ENCODE measurements at places on chromosomes 2 and 18.
A peak's percentile ranks its signal among the peaks of the same experiment; 100 is the strongest.

DNA sequence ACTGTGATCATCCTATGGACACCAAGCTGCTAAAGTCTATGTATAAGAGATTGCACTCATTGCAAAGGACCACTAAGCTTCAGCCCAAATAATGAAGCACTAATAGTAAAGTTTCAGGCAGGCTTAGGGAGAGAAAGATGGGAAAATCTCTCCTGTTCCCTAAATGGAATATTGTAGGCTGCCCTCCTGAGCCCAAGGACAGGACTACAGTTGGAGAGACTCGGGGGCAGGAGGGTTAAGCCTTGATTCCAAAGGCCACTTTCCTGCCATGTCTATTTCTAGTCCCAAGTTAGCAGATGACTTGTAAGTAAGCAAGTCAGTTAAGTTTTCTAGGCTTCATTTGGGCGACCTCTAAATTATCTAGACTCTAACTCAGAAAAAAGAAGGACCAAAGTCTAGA, 9.0 kb downstream of the TMEM247 start:
- no peak for DNase-seq

- no peak for DNase-seq
These were observed 550.3 kb upstream of the HS6ST1 start for GRCh38 chr2:128868686-128869551.

- peak; percentile 53 for DNase-seq
These were observed 47.2 kb upstream of the ZNG1B start for GRCh38 chr2:113390124-113390849.

DNA sequence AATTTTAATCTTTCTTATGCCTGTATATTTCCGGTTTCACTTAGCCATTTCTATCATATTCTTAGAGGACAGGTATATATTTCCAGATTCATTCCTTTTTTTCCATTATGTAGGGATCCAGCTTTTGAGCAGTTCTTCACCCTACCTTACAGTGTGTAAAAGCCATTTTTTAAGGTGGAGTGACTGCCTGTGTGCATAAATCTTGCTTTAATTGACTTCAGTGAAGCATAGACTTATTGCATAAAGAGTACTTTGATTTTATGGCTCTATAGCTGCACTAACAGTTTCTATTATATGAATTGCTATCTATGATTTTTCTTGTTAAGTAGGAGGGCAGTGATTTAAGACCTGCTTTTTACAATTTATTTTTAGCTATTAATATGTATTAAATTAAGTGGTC, 132.6 kb downstream of the NYAP2 start:
- DNase-seq = no peak

DNA sequence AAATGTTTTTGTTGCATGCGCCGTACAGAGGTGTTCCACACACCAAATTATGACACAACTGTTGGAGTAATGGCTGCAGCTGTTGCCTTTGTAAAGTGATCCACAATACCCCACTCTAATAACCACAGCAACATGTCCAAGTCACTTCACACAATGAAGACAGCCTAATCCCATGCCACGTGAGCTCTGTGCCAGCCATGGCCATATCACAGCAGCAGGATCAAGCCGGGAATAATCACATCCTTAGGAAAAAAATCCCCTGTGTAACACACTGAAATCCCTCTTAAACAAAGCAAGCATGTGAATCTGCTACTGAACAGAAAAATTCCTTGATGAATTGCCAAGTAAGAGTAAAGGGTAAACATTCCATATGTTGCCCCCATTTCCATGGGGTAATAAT, 179.5 kb upstream of the PARD3B start:
- no peak for DNase-seq

DNA sequence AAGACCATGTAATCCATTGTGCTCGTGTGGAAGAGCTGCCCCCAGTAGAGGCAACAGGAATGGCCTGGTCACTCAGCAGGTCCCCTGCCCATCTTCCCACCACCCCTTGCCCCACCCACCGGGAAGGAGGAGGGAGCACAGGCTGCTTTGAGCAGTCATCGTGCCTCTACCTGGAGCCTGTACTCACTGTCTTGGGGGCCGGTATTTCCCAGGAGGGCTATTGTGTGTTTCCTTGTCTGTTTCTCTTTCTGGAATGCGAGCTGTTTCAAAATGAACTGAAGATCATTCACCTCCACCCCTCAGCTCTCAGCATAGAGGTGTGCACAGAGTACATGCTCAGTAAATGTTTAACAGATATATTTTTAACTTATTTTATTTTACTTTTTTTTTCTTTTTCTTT, 7.7 kb upstream of the AMMECR1L start:
- DNase-seq = no peak

DNA sequence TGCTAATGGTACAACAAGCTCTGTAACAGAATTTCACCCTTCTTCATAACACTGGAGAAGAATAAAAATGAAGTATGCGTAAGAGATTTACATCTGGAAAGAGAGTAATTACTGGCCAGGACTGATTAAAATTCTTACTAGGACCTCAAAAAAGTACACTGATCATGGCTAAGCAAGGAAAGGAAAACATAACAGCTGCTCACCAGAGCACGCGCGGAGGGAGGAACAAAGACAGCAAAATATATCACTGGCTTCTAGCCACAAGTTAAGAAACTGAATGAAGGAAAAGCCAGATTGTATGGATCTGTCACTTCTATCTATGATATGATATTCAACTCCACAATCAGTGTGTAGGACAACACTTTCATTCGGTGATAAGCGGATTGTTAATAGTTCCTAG, 15.6 kb upstream of the CYTIP start:
- DNase-seq = no peak

- no peak for DNase-seq
These were observed 95.7 kb upstream of the DLX2 start for GRCh38 chr2:172198361-172198760.

GRCh38 chr2:122745603-122746002, 990.2 kb downstream of the TSN start:
- no peak for DNase-seq

DNA sequence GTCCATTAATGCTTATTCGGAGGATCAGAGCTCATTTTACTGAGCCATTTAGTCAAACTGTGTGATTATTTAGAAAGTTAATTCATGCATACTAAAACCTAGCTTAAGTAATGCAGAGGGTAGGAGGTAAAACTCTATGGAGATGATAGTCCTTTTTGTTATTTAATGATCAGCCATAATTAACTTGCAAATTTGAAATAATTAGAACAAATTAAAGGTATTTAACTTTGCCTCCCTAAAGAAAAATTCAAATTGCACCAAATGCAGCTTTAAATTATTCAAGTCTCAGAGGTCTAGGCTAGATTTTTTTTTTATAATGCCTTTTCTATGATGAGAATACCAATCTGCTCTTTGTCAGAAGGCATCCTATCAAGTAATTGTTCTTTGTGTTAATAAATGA, 310.9 kb downstream of the KIAA1328 start:
- no peak for DNase-seq

DNA sequence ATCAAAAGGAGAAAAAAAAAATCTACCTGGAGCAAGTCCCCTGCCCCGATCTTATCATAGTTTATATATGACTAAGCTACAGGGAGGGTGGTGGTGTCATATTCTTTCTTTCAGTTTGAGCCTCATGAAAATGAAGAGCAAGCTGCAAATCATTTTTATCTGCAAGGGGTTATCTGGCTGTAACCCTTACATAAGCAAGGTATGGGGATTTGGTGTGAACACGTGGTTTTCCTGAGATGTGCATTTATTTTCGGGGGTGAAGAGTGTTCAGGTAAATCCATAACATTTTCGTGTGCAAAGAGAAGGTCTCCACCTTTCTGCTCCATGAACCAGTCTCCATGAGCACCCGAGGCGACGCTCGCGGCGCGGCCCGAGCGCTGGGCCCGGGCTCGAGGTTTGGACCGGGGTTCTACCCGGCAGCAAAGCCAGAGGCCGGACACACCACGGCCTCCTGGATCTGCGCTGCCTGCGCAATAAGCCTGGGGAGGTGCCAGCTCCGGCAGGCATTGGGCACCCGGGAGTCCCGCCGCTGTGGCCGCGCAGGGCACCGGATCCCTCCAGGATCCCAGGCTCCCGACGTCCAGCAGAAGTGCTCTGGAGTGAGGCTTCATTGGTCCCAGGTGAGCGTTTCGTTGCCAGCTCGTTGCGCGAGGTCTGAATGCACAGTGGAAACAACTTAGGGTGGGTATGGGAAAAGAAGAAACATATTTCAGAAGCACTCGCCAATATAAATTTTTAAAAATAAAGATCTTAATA, 36.1 kb upstream of the GPD2 start:
- DNase-seq = peak; percentile 29

DNA sequence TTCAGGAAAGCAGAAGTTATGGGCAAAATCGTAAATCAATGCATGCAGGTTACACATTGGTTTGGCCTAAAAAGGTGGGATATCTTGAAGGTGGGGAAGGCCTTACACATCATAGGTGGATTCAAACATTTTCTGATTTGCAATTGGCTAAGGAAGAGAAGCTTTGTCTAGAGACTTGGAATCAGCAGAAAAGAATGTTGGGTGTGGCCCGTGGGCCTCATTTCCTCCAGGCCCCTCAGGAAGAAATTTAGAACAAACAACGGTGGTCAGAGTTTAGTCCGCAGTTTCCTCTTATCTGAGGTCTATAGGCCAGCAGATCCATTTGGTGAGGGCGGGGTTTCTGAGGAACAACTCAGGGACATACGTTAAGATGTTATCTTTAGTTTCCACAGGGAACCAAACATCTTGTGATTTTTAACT, 50.9 kb upstream of the AFF3 start:
- DNase-seq = no peak

DNA sequence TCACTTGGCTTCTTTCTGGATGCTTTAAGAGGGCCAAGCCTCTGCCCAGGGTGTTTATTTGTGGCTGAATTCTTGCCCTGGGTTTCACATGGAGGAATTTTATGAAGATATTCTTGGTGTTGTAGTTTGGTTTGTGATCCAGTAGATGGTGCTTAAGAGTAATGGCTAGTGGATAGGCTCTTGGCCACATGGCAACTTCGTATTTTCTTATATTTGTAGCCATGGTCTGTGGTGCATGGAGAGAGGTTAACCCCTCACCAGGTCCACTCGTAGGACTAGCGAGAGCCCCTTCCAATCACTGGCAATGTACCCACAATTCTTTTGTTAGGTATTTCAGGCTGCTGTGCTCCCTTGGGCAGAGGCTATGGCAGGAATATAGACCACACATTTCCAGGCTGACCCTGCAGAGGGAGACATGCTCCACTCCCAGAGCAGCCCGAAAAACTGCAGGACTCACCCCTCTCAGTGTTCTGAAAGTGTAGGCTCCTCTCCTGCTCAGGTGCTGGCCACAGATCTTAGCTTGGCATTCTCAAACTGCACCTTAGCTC, 582.1 kb upstream of the SETBP1 start:
- DNase-seq = no peak

DNA sequence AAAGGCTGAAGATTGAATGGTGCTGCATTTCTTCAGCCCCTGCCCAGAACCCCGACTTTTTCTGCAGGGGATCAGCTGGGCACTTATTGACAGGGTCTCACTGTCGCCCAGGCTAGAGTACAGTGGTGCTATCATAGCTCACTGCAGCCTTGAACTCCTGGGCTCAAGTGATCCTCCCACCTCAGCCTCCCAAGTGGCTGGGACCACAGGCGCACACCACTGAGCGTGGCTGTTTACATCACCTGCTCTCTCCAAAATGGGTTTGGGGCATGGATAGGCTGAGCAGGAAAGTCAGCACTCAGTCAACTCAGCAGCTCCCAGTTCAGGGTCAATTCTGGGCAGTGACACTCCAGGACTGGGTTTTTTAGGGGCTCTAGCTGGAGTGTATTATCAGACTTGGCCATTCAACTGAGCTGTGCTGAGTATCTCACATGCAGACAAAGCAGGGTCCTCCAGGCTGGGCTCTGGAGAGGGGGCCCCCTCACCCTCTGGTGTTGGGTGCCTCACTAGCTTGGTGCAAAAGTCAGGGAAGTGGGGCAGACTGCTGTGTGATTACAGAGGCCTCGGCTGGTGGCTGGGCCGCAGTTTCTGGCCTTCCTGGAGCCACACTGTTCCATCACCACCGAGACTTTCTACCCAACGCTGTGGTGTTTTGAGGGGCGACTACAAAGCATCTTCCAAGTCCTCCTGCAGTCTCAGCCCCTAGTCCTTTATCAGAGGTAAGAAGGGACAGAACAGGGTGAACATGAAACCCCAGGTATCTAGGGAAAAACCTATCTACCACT, 4.5 kb downstream of the ABHD1 start:
- DNase-seq = no peak

- peak; percentile 57 for DNase-seq
These were observed 3.4 kb downstream of the WDFY1 start for GRCh38 chr2:223941579-223942277.

GRCh38 chr18:52348209-52348608, 8.2 kb downstream of the DCC start:
- no peak for DNase-seq

- DNase-seq = no peak
These were observed 151.7 kb upstream of the ITGA4 start for GRCh38 chr2:181305301-181306123.

DNA sequence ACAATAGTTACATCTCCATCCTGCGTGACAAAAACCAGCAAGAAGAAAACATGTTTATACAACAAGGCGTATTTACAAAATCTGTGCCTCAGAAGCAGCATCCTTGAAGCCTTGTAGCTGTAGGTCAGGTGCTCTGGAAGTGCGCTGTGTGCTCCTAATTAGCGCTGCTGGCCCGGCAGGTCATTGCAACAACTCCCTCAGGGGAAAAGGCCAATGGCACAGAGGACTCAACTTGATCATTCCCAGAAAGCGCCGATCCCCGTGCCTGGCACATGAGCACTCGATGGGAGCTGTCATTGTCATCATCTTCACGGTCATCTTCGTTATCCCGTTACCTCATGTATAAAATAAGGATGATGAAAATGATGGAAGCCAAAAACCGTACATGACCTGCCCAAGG, 58.5 kb downstream of the EIPR1 start:
- DNase-seq = no peak

DNA sequence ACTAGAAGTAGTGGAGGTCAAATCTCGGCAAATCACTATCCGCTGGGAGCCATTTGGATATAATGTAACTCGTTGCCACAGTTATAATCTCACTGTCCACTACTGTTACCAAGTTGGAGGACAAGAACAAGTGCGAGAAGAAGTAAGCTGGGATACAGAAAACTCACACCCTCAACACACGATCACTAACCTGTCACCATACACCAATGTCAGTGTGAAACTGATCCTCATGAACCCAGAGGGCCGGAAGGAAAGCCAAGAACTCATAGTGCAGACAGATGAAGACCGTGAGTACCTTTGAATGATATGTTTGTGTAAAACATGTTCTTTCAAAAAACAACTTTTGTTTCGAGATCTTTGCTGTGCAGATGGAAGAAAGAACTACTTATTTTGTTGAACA, 502.6 kb downstream of the PTPRM start:
- no peak for DNase-seq

DNA sequence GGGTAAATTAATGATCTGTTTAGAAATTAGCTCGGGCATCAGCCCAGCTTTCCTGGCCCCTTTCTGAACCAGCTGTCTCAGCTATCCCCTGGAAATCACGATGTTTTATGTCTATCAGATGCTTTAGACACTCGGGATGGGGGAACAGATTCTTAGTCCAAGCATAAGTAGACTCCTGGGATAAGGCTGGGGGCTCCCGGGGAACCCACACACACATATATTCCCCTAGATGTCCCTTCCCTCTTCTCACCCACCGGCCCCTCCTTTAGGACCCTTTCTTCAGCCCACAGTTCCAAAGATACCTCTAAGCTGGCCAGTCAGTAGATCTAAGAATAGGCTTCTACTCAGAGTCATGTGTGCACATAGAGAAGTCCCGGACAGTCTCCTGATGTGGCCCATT, 151.5 kb upstream of the COPS8 start:
- no peak for DNase-seq

- no peak for DNase-seq
These were observed 239.9 kb downstream of the CYRIA start for GRCh38 chr2:16425462-16426336.

All from stimulated activated CD4-positive, alpha-beta T cell treated with anti-CD3 and anti-CD28 coated beads, Interleukin-2, amount 100 ng/mL, for 4 hours (primary cell).